ENCODE measurements at places on chromosomes 1 and 21.

GRCh38 chr1:177275736-177276135 is 105.0 kb downstream of the BRINP2 start:
- DNase-seq: no peak

DNA sequence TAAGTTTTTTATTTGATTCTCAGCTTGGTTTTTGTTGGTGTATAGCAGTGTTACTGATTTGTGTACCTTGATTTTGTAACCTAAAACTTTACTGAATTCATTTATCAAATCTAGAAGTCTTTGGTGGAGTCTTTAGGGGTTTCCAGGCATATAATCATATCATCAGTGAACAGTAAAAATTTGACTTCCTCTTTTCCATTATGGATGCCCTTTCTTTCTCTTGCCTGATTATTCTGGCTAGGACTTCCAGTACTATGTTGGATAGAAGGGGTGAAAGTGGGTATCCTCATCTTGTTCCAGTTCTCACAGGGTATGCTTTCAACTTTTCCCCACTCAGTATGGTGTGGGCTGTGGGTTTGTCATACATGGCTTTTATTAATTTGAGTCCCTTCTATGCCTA is 23.6 kb upstream of the MAB21L3 start:
- DNase-seq: no peak

DNA sequence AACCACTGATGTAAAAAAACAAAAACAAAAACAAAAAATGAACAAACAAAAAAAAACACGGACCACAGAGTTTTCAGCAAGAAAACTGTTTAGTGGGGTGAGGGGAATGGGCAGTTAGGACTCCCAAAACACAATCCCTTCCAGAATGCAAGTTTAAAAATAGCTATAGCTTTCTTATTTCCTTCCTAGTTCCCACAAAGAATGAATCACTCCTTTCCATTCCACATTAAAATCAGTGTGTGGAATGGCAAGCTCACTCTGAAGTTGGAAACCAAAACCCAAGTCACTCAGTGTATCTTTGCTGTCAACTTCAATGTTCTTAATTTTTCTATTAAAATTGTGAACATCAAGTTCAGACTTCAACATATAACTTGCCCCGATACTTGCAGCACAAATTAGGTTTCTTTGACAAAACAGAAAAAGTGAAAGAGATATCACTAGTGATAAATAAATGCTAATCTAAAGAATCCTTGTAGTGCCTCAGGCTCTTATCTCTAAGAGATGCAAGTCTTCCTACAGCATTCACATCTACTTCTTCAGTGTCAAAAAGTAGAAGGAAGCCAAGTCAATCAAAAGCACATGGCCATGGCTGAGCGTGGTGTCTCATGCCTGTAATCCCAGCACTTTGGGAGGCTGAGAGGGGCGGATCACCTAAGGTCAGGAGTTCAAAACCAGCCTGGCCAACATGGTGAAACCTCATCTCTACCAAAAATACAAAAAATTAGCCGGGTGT is 45.5 kb downstream of the TOR3A start:
- no peak for DNase-seq

GRCh38 chr21:36544545-36544944 is 64.6 kb upstream of the CLDN14 start:
- no peak for DNase-seq

DNA sequence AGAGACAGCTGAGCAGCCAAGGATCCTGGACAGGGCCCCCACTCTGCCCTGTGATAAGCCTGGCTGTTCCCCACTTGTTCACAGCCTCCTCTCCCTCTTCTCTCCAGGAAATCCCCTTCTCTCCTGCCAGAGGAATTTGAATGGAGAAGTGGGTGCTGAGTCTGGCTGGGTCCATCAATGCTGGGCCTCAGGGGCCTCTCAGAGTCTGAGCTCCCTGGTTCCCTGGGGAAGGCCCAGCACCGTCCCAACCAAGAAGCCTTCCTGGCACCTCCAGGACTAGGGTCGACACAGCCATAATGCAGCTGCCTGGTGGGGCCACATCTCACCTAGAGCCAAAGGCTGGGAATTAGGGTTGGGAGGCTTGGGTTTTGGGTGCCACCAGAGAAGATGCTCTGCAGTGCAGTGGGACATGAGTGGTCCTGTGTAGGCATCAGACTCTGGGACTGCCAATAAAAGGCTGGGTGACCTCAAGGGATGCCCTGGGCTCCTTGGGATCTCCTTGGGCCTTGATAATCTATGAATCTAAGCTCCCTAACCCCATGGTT is 2.5 kb downstream of the MYBPH start:
- DNase-seq: no peak

DNA sequence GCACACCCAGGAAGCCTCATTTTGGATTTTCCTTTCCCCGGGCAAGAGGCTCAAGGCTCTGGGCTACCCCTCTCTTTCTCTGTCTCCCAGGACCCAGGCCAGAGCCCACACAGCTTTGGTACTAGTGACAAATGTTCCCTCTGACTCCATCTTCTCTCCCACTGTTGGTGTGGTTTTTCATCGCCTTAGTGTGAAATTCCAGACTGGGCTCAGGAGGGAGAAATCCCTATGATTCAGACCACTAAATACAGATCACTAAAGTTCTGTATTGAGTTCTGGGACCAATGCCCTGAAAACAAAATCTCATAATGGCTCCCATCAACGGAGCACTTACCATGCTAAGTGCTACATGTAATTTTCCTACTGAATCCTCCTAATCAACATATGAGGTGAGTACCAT is 26.1 kb downstream of the IQGAP3 start:
- DNase-seq: no peak

GRCh38 chr1:47725992-47726855 is 271.0 kb downstream of the TRABD2B start:
- DNase-seq: peak; percentile 67

- DNase-seq: no peak
Measured at GRCh38 chr1:200146100-200146499, 118.6 kb downstream of the NR5A2 start.

DNA sequence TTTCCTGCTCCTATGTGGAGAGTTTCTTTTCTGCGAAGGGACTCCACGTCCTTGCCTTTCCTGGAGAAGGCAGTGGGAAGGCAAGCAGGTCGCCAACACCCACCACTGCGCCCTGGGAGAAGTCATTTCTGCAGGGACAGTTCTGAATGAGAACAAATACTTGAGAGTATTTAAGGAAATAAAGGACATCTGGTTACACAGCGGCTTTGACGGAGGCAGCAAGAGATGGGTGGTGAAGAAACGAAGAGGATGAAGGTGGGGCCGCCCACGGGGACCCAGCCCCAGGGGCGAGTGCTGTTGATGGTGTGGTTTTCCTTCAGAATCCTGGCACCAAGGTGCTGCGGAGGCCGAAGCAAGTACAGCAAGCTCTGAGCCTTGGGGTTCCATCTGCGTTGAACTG is 75.5 kb downstream of the PSMG1 start:
- no peak for DNase-seq

DNA sequence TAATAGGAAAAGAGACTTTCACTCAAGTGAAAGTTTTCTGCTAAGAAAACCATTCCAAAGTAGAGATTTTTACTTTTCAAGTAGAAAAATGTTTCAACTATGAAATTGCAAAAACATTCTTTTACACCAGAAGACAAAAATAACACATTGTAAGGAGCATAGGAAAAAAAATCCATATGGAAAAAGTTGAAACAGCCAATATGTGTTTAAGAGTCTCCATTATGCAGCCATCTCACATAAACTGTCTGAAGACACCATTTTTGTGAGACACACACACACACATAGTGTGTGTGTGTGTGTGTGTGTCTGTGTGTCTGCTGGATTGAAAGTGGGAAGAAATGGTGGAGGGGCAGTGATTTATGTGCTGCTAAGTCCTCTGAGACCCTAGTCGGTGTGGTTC is 162.1 kb downstream of the HHAT start:
- no peak for DNase-seq

DNA sequence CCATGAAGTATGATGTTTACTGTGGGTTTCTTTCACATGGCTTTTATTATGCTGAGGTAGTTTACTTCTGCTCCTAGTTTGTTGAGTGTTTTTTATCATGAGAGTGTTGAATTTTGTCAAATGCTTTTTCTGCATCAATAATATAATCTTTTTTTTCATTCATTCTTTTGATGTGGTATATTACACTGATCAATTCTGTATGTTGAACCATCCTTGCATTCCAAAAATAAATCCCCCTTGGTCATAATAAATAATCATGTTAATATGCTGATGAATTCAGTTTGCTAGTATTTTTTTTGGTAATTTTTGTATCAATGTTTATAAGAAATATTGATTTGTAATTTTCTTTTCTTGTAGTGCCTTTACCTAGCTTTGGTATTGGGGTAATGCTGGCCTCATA is 97.9 kb upstream of the ZNF648 start:
- DNase-seq: no peak

DNA sequence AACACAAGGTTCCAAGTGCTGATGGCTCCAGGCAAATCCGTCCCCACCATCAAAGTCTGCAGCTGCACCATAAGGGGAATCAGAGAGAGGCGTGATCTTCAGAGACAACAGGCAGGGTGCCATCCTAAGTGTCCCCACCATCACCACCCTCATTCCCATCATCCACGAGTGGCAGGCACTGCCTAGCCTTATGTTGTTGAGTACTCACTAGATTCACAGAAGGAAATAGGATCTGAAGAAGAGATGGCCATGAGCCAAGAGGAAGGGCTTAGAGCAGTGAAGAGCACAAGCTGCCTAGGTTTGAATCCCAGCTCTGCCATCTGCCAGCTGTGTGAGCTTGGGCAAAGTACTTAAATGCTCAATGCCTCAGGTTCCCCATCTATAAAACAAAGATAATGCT is 207.3 kb upstream of the CSF3R start:
- DNase-seq: no peak

DNA sequence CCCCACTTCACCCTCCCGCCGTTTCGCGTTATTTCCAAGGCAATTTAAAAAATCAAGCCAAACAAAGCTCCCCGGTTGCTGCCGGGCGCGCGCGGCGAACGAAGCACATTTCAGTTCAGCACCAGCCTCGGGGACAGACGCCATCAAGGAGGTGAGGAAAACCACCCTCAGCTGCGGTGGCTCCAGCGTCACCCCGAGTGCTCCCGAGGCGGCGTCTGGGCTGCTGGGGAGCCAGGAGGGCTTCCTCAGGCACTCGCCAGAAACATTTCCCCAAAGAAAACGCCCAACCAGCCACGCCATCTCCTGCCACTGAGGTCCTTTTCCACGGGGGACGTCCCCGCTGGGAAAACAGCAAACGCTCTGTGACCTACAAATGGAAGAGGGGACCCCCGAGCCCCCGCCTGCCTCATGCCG is 623 bp downstream of the GNG4 start:
- peak; percentile 61 for DNase-seq

DNA sequence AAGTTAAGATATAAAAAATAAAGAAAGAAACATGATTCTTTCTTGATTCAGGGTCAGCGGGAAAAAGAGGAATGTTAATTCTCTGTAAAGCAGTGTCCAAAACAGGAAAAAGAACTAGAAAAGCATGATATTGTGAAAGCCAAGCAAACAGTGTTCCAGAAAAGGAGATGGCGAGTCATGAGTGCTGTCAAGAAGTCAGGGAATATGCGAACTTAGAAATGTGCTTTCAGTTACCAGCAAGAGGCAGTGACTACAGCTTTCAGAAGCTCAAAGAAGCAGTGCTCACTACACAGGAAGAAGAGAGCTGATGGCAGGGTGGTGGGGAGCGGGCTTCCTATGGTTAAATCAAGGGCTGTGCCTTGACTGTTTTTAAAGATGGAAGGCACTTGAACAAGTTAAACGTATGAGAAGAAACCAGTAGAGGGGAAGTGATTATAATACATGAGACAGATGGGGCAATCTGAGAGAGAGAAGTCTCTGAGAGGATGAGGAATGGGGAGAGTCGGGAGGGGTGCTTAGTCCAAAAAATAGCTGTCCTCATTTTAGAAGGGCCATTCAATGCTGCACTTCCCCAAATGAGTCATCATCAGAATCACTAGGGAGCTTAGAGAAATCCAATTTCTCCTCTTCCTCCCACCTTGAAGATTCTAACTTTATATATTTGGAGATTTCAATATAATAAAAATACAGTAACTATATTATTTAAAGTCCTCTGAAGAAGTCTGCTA is 90.4 kb downstream of the KCNK1 start:
- DNase-seq: no peak

DNA sequence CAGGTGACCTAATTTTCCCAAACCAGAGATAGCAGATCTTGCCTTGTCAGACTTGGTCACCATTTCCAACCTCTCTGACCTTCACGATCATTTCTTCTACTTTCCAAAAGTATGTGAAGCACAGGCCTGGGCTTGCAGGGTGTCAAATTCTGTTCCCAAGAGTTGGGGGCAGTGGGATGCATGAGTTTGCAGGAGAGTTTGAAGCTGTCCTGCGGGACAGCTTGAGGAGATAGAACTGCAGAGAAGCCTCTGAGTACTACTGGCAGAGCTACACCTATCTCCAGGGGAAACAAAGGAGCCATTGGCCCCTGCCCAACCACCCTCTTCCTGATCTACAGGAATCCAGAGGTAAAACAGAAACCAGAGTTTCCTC is 11.3 kb downstream of the TXNIP start:
- DNase-seq: no peak

DNA sequence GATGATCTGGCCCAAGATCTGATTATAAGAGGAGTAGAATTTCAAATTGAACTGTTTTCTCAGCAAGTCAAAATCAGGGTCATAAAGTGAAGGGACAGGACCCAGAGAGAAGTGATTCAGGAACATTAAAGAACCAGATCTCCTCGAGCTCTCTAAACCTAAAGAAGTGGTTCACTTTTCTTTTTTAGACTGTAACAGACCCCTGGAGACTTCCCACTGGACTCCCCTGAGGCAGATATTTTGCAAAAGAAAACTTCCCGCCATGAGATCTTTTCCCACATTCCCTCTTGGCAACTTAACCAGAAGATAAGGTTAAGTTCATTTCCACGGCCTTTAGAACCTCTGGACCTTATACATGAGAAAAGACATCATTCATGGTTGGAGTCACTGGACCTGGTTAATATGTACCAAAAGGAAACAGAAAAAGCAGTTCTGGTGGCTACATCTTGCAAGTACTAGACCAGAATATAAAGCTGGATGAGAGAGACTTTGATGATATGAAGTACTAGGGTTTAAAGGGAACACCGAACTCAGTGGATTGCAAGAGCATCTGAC is 1061.4 kb downstream of the MRPL39 start:
- DNase-seq: no peak

- DNase-seq: no peak
Measured at GRCh38 chr21:42518215-42518614, 4.6 kb downstream of the SLC37A1 start.

- no peak for DNase-seq
Measured at GRCh38 chr1:179184403-179184802, 45.1 kb downstream of the ABL2 start.

DNA sequence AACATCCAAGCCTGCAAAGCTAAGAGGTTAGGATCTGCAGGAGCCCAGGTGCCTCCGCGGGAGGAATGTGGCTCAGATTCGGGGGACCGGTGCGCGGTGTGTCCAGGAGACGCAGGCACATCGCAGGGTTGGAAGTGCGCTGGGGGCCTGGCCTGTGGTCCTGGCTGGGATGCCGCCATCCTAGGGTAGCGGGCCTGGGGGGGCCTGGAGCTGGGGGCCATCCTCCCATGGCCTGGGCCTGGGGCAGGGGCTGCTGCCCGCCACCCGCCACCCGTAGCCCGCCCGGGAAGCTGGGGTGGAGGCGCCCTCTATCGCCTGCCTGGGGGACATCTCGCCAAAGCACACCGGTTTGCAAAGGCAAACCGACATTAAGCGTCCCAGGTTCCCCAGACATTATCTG is 170.6 kb upstream of the ARHGEF16 start:
- DNase-seq: no peak

Data from activated naive CD4-positive, alpha-beta T cell treated with Interleukin-2 at 50 U/mL for 16 hours (primary cell).